ENCODE measurements at places on chromosomes 3 and 15.
A peak's percentile ranks its signal among the peaks of the same experiment; 100 is the strongest.

DNA sequence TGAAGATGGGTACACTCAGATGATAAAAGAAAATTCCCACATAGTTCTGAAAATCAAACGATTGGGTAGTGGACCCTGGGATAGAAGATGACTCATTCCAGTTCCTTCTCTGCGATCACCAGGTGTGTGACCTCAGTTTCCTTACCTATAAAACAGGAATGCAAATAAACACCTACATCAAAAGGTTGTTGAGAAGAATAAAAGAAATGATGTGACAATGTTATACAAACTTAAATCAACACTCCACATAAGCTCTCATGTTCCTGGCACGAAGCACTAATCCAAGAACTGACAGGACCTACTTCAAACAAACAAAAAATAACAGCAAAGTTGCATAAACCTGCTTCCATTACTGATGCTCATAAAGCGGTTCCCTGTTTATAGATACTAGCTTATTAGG lies 69.2 kb downstream of the RORA start:
- DNase-seq, result no peak

DNA sequence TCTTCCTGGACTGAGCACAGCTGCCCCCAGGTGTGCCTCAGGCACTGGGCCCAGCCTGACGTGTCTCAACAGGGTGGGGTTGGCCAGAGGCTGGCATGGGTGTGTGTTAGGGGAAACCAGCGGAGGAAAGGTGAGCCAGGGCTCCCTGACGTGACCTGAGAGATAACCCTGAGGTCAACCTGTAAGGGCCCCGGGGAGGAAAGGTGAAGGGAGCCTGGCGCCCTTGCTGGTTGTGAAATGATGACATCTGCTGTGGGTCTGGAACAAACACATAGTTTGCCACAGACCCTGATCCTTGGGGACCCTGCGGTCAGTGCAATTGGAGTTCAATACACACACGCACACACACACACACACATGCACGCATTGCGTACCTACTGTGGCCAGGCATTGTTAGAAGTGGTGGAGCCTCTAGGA lies 100.2 kb upstream of the TLE3 start:
- DNase-seq, result no peak

DNA sequence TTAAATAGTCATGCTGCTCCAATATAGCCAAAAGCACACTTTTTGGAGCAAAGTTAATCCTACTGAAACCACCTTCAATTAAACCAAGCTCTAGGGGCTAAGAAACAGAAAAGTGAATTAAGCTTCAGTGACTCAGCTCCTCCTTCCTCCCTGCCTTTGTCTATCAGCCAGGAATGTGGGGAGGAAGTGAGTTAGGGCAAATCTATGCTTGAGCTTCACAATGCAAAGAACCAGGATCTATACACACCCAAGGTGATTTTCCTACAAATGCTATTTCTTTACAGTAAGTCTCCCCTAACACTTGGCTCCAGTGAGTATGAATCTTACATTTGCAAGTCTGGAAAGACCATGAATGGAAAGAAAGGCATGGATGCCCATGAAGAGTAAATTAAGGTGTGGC lies 212.1 kb downstream of the P3H2 start:
- DNase-seq, result no peak

- no peak for DNase-seq
These were observed 58.1 kb downstream of the SUMF1 start for GRCh38 chr3:4408958-4409357.

- DNase-seq, result no peak
These were observed 8.9 kb downstream of the GYG1 start for GRCh38 chr3:149000206-149000745.

DNA sequence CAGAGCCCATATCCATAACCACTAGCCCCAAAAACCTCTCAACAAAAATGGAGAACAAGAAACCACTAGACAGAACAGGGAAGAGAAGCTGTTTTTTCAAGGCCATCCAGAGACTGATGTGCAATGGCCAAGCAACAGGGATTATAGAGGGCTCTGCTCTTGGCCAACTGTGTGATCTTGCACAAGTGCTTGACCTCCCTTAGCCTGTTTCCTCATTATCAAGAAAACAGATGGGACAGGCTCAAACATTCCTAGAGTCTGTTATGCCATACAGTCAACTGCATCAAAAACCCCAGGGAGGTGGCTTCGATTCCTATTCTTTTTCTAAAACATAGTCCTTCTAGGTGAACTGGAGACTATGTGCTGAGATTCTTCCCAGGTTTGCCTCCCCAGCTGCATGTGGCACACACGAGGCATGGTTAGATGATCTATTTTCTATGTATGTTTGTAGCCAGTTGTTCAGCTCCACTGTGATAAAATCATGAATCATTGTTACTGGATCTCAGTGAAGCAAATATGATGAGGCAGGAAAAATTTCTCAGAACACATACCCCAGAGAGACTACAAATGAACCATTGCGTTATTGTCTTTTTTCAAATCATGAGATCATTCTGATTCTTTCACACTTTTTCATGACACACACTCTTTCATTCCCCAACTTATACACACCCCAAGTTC lies 132.9 kb upstream of the TGFBR2 start:
- DNase-seq, result no peak

- DNase-seq, result peak; percentile 30
These were observed 646 bp downstream of the IQCB1 start for GRCh38 chr3:121834157-121834670.

- no peak for DNase-seq
These were observed 957.3 kb downstream of the IGSF11 start for GRCh38 chr3:118077332-118077731.

DNA sequence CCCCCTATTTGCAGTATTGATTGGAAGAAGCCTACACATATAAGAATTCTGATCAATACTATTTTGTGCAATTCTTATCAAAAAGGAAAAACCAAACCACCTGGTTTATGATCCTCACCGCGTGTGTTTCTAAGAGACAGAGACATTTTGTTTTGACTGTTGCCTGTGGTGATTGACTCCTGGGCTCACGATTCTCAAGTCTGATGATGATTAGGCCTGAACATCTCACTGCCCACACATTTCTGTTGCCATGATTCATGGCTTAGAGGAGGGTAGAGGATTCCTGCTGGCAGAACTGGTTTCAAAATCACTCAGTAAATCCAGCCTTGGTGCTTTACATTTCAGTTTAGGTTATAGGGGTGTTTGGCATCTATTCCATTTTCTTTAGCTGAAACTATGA lies 88.3 kb upstream of the UBE3A start:
- DNase-seq, result no peak

DNA sequence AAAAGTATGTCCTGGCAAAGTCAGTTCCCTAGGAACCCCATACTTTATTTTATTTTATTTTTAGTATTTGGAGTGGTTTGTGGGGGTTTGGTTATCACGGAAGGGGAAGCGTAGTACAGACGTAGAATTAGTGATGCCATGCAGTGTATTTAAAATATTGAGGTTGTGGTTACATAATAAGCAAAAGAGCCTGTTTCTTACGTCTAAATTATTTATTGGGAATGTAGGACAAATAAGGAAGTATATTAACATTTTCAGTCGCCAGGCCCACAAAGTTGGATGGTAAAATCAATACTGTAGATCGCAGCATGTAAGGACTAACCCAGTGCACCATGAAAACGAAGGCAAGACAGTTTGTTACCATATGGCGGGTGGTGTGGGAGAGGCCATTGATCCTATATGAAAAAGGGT lies 558 bp downstream of the DTWD1 start:
- peak; percentile 18 for DNase-seq

DNA sequence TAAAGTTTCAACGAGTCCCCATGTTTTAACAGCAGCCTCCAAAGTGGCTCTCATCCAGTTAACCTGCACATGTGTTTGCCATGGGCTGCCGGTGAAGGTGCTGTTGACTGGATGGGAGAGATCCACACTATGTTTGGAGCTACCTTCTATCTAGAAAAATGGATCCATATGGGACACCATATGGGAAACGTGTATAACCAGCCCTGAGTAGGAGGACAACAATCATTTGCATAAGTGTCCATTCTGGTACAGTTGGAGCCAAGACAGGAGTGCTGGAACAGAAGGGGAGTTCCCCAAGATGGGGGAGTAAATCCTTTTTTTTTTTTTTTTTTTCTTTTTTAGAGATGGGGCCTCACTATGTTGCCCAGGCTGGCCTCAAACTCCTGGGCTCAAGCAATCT lies 36.6 kb downstream of the MKRN2 start:
- no peak for DNase-seq
